ENCODE measurements at places on chromosomes 3 and 15.

DNA sequence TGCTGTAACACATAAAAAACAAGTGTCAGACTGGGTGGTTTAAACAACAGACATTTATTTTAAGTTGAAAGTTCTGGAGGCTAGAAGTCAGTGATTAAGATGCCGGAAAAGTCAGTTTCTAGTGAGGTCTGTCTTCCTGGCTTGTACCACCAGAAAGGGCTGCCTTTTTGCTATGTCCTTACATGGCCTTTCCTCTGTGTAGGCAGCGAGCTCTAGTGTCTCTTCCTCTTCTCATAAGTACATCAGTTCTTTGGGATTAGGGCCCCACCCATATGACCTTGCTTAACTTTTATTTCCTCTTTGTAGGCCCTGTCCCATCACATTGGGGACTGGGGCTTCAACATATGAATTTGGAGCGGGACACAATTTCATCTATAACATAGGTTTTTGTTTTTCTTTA is 128.0 kb downstream of the BBX start:
- no peak for DNase-seq

DNA sequence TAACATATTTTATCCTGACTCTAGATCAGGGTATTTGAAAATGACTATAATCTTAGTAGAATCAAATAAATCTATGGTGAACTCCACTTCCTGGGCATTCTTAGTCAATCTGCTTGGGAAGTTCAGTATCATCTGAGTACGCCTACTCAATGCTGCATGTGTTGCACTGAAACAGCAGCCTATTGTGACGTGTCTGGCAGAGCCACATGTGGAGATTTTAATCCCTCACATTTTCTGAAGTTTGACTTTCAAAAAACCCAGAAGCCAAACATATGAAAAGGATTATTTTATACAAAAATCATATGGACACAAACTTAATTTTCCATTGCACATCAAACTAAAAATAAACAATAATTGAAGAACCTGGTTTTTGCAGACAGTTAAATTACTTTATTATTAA is 798.3 kb downstream of the ROBO1 start:
- peak; percentile 92 for DNase-seq

GRCh38 chr3:48268936-48269561 is 28.1 kb downstream of the ZNF589 start:
- no peak for DNase-seq

DNA sequence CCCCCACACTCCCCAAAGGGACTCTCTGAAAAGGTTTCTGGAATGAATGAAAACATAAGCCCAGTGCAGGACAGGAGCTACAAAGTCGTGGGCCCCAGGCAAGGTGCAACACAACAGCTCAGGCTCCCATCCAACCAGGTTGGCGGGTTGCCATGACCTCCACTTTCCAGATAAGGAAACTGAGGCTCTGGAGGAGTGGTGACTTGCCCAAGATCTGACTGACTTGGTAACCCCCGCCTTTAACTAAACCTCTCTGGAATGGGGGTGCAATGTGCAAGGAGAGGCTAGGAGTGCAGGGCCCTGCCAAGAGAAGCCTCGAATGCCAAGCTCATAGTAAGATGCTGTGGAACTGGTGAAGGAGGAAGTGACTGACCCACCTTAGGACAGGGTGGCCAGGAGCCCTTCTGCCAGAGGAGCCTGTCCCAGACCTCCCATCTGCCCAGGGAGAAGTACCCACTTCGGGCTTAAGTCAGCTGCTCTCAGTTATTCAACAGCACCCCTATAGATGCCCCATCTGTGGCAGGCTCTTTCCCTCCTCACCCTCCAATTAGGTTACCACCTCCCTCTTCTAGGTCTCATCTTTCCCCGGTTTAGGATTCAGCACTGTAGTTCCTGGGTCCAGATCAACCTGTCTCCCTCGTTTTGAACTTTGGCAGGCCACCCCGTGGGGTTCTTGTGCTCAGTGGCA is 553 bp upstream of the TNNC1 start:
- DNase-seq, result no peak

- DNase-seq, result no peak
Observed at GRCh38 chr15:29749365-29750086, 72.7 kb downstream of the TJP1 start.

- DNase-seq, result peak; percentile 7
Observed at GRCh38 chr3:133674290-133674919, 12.7 kb upstream of the TOPBP1 start.

Measured in GM23248 (cell line).